ENCODE measurements at places on chromosomes 1 and 21.

GRCh38 chr21:46151261-46151988 is 4.0 kb downstream of the FTCD start:
- no peak for DNase-seq

DNA sequence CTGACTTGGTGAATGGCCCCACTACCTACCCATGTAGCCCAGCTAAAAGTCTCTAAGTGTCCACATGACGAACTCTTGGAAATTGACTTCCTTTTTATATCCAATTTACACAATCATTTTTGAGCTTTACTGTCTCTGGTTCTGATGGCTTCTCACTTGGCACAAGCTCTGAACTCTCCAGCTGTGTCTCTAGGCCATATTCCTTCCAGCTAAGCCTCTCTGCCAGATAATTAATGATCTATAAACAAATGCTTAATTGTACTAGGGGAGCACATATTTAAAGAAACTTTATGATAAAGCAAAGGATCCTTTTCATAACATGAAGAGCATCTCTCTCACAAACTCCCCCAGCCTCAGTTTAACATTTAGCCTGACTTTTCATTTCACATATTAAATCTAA is 16.3 kb upstream of the BEND5 start:
- DNase-seq = no peak

DNA sequence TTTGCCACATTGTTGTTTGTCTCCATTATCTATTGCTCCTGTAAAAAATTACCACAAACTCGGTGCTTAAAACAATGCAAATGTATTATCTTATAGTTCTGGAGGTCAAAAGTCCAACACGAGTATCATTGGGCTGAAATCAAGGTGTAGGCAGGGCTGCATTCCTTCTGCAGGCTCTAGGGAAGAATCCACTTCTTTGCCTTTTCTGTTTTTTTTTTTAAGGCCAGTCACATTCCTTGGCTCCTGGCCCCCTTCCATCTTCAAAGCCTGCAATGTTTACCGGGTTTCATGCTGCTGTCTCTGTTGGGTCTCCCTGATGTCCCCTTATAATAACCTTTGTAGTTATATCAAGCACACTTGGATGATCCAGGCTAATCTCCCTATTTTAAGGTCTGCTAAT is 212.7 kb downstream of the PTBP2 start:
- DNase-seq = no peak

- DNase-seq = no peak
These were observed 20.6 kb upstream of the PGD start for GRCh38 chr1:10378081-10378841.

GRCh38 chr1:3939242-3940080 is 39.4 kb upstream of the C1orf174 start:
- no peak for DNase-seq

- no peak for DNase-seq
These were observed at the start of gene ADGRL4 for GRCh38 chr1:79006564-79006963. TSS of gene ADGRL4 (minus strand) at chr1:79006730. CDS start at chr1:79006654, 76 bp downstream.

- no peak for DNase-seq
These were observed 443.6 kb downstream of the PLPP3 start for GRCh38 chr1:56135864-56136147.

Measured in cerebellar nuclear complex (tissue), 1 donor.